ENCODE measurements at places on chromosomes 16 and 17.
A peak's percentile ranks its signal among the peaks of the same experiment; 100 is the strongest.

DNA sequence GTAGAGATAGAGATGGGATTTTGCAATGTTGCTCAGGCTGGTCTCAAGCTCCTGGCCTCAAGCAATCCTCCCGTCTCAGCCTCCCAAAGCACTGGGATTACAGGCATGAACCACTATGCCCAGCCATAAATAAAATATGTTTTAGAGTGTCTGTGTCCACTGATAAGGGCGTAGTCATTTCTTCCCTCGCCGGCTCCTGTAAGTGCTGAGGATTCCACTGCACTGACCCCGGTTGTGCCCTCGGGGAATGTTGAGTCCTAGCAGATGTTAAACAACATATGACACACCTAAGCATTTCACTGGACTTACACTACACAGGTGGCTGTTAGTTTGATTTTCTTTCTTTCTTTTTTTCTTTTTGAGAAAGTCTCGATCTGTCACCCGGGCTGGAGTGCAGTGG lies 5.6 kb upstream of the SHMT1 start:
- DNase-seq, result no peak

GRCh38 chr17:58873926-58874325 lies 118.3 kb downstream of the PPM1E start:
- DNase-seq, result no peak

DNA sequence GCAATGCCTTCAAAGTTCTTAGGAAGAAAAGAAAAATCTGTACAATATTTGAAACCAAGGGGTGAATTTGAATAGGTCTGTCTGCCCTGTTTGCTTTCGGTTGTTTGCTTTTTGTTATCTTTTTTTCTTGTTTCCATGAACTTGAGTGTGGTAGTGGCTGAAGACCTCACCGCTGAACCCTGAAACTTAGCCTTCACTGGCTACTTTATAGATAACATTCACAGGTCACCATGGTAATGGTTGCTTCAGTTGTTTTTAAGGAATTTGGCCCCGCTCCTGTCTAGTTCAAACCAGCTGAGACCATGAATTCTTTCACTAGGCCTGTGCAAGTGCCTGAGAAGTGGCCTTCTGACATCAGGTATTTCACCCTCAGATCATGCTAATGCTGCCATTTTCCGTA lies 137.0 kb upstream of the PMFBP1 start:
- no peak for DNase-seq

GRCh38 chr17:76948726-76949342 lies 80.6 kb downstream of the MGAT5B start:
- peak; percentile 34 for DNase-seq

- no peak for DNase-seq
Measured at GRCh38 chr17:50277357-50277754, 3.1 kb downstream of the TMEM92 start.

GRCh38 chr16:79066561-79066960 lies 534.0 kb downstream of the MAF start:
- DNase-seq, result peak; percentile 47

Data from NCI-H1105 (cell line).